ENCODE measurements at places on chromosomes 2 and 18.

- DNase-seq: no peak
These were observed 254.9 kb upstream of the ZEB2 start for GRCh38 chr2:144774809-144775208.

DNA sequence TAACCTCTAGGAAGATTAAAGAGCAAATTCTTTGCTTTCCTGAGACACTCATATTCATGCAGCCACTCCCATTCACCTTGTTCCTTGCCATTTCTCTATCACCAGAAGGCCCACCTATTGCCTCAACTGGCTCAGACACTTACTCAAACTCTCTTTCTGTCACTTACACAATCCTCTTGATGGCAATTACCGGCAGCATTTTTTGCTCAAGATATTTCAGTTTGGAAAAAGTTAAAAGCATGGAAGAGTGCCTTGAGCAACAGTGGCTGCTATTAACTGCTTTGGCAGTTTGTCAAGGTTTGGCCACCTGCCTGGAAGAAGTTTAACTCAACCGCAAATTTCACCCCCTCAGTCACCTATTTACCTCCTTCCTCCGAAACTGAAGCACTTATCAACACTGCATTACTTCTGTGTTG is 1104.0 kb upstream of the PIK3C3 start:
- DNase-seq: no peak

- no peak for DNase-seq
These were observed 103.0 kb downstream of the AFF3 start for GRCh38 chr2:100039291-100039980.

DNA sequence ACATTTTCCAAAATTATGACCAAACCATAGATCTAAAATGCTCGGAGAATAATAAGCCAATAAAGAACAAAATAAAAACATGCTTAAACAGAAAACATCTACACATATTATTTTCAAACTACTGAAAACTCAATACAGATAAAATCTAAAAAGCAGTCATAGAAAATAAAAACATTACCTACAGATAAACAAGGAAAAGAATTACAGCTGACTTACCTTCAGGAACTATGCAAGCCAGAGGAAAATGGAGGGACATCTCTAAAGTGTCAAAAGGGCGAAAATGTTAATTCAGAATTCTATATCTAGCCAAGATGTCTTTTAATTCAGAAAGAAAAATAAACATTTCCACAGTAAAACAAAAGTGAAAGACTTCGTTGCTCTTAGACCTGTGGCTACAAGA is 112.9 kb upstream of the GYPC start:
- no peak for DNase-seq

- DNase-seq: no peak
These were observed 6.7 kb downstream of the DLX1 start for GRCh38 chr2:172091761-172092566.

DNA sequence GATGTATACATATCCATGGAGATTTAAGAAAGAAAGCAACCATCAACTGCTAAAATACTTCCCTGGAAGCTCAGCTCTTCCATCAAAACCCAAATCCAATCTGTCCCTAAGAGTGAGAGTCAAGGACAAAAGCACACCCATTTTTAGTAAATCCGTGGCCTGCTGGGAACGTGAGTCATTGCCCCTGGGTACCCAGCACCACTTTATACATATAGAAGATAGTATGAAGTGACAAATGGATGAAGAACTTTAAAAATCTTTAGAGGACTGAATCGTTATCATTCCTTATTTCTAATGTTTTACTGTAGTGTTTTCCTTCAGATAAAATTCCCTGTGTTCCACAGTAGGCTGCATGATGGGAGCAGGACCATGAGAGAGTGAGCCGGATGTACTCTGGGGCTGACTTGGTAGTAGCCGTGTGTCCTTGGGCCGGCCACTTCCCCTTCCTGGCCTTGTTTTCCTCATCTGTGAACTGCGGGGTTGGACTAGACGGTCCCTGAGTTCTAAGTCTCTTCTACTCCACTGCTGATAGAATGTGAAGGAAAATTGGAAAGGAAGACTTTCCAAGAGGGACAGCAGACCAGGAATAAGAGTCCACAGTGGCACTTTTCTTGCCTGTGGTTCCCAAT is 28.5 kb upstream of the CEP68 start:
- no peak for DNase-seq

DNA sequence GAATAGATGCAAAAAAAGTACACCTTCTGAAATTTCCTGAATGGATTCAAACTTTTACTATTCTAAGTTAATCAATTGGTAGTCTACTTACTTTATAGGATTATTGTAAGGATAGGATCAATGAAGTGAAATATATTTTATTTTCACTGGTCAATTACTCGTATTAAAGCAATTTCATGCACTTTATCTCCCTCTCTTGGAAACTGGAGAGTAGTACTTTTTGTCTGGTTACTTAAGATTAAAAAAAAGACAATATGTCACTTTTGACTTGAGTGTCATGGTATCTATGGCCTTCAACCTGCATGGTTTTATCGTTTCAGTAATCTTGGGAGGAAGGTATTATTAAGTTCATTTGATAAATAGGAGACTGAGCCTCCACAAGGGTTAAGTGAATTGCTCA is 1.0 kb upstream of the KYNU start:
- no peak for DNase-seq

DNA sequence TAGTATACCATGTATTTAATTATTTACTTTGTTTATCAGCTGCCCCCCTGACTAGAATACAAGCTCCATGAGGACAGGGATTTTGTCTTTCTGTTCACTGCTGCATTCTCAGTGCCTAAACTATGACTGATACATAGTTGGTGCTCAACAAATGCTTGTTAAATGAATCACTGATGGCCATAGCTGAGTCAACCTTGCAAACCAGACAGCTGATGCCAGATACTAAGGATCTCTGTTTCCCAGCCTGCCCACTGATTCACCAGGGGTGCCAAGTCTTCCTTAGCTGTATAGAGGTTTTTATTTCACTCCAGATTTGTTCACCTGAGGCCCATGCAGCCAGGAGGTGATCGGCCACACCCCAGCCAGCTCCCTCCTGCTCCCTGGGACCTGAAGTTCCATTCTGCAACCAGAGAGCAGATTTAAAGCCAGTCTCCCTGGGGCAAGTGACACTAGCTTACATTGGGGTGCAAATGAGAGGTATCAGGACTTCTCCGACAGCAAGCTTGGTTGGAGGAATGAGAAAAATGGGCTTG is 92.2 kb downstream of the C1QL2 start:
- no peak for DNase-seq

GRCh38 chr2:217206016-217206725 is 346.3 kb upstream of the TNP1 start:
- DNase-seq: no peak

- no peak for DNase-seq
These were observed 363.3 kb downstream of the ZNF516 start for GRCh38 chr18:76131738-76132137.

- no peak for DNase-seq
These were observed 789.4 kb downstream of the LRP1B start for GRCh38 chr2:141341444-141341843.

DNA sequence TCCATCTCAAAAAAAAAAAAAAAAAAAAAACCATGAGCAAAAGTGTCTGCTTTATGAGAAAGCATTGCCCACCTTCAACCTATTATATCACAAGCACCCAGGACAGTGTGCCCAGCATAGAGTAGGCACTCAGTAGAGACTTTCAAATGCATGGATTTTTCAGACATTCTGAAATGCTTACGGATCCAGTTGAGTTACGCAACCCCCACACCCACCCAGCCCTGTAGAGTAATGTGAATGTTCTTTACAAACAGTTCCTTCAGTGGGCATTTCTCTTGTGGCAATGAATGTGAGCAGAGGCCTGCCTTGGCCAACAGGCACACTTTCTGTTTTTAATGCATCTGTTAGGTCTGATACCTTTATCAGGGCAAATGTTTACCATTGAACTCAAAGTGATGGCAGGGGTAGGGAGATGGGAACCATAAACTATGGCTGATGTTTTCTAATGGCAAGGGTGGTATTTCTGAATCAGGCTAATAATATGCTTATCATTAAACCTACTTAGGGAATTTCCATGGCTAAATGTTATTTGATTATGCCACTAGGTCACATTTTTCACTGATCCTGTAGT is 65.0 kb upstream of the RPL31 start:
- DNase-seq: no peak
